ENCODE measurements at places on chromosomes 7 and 10.

DNA sequence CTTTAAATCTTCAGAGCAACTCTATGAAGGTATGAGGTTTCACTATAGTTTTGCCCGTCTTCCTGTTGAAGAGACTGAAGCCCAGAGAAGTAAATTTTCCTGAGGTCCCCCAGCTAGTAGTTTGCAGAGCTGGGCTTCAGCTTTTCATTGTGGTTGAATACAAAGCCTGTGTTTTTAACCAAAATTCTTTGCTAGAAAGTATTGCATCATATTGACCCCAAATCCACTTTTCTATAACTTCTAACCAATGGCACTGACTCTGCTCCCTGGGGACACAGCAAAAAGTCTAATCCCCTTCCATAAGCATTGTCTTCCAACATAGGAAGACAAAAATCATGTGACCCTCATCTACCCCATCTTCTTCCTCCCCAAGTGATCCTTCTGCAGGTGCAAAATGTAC lies 93.0 kb downstream of the KCNMA1 start:
- no peak for DNase-seq

DNA sequence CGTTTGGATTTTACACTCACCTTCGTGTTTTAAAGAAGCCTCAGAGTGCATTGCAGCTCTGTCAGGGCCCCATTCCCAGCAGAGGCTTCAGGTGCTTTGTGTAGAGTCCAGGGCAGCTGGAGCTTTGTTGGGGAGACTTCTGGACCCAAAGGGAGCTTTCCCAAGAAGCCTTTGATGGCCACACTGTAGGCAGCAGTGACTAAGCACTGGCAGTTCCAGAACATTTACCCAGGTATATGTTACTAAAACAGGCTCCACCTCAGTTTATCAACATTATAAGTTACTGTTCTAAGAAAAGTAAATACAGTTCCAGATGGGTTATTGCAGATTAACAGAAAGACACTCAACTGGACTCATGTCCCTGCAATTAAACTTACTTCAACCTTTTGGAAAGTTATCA lies 66.8 kb downstream of the LANCL2 start:
- no peak for DNase-seq

GRCh38 chr7:142811154-142811737 lies 40.5 kb downstream of the PRSS2 start:
- DNase-seq = no peak

DNA sequence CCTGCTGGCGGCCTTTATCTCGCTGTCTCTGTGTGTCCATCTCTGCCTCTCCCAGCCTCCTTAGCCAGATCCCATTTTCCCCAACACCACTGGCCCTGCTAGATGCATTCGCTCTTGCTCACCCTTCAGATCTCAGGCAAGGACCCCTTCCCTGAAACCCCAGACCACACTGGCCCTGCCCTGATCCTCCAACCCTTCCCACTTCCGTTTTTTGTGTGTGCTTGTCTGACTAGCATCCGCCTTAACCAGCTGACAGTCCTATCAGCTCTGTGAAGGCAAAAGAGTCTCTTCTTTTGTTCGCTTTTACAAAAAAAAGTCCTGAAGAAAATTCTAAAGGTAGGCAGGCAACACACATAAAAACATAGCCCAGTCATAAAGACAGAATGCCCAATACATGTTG lies 28.7 kb downstream of the CHST15 start:
- no peak for DNase-seq

All from body of pancreas (tissue), 4 donors.